Lung microvascular endothelial cell (primary cell): ENCODE measurements at places on chromosomes 1 and 21. TPM values are rescaled to one million over a fixed set of nuclear protein-coding genes. Genes with fewer than 3 reads are reported as not detected.

PIGM gene
- 2.2 and 3.4 TPM in 2 replicates for total RNA-seq

KIF26B gene
- 1.1 and 1.4 TPM in 2 replicates for total RNA-seq

AUNIP gene
- 0.60 and 2.0 TPM in 2 replicates for total RNA-seq

CRNN gene
- total RNA-seq: not detected in 2 replicates

- peak; percentile 78 for DNase-seq
These were observed 28.4 kb downstream of the EXTL2 start for GRCh38 chr1:100866041-100866900.

DNA sequence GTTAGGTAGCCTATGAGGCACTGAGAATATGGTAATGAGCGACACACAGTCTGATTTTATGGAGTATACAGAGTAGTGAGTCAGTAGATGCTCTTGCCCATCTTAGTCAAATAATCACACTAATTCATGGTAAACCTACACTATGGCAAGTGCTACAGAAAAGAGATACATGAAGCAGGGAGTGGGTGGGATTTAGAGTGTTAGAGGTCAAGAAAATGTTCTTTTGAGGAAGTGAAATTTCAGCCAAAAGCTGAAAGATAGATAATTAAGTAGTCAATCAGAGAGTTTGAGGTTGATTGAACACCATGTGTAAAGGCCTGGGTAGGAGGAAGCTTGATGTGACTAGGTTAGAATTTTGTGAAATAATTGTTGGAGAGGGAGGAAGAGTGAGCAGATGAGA is 14.7 kb downstream of the MDM4 start:
- no peak for DNase-seq

DNA sequence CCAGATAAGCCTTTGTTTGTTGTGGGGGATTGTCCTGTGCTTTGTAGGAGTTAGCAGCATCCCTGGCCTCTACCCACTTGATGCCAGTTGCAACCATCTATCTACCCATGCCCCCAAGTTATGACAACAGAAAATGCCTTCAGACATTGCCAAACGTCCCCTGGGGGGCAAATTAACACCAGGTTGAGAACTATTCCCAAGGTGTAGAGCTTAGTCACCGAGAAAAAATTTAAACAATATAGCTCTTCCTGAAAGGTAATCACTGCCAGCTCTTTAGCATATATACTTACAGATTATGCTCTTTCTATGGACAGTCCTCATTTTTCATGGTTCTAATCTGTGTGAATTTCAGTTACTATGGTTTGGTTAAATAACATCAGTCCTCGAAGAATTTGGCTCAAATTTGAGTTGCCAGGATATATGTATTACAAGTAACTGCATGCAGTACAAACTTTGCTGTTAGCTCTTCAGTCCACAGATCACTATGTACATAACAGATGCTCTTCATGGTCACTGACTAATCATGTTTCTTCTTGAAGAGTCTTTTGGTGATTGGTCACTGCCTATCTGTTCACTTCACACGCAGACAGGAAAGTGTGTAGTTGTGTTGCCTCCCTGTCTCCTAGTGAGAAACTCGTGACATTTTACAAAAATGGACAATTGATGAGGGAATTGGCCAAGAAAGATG is 25.2 kb downstream of the MAPKAPK2 start:
- no peak for DNase-seq

GRCh38 chr1:51255331-51255730 is 19.3 kb downstream of the RNF11 start:
- DNase-seq: no peak

GRCh38 chr1:31763671-31764311 is 349 bp downstream of the ADGRB2 start:
- no peak for DNase-seq

- DNase-seq: no peak
These were observed 3.8 kb upstream of the OR2L5 start for GRCh38 chr1:248009681-248010080.

DNA sequence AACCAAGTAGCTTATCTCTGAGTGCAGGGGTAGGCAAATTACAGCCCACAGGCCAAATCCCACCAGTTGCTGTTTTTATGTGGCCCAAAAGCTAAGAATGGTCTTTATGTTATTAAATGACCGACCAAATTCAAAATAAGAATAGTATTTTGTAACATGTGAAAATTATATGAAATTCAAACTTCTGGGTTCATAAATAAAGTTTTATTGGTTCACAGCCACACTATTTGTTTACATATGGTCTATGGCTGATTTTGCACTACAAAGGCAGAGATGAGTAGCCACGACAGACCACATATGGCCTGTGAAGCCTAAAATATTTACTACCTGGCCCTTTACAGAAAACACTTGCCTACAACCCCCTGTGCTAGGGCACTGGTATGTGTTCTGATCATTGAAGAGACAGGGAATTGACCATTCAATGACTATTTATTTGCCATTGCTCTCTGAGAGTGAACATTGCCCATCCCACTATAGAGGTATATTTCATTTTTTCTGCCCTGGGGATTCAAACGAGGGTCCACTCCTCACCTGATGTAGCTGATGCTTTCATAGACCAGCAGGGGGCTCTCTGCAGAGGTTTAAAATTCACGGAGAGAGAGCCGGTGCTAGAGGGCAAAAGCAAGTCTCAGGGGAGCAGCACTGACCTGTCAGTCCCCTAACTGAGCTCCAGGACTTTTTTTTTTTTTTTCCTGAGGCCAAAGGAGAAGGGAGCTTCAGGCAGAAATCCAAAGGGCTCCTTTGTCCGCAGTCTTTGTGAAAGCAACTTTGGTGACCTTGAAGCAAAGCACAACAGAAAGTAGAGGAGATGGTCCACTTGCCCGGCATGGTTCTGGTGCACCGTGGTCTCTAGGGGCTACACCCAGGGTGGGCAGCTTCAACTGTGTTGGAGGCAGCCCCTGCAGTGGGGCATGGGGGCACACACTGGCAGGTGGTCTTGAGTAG is 7.3 kb upstream of the GNL2 start:
- DNase-seq: peak; percentile 48

GRCh38 chr1:51960262-51960661 is 30.2 kb downstream of the RAB3B start:
- no peak for DNase-seq

- no peak for DNase-seq
These were observed 12.4 kb downstream of the IER5 start for GRCh38 chr1:181100934-181101333.

- DNase-seq: peak; percentile 20
These were observed 9.9 kb upstream of the NADK start for GRCh38 chr1:1788136-1788535.

DNA sequence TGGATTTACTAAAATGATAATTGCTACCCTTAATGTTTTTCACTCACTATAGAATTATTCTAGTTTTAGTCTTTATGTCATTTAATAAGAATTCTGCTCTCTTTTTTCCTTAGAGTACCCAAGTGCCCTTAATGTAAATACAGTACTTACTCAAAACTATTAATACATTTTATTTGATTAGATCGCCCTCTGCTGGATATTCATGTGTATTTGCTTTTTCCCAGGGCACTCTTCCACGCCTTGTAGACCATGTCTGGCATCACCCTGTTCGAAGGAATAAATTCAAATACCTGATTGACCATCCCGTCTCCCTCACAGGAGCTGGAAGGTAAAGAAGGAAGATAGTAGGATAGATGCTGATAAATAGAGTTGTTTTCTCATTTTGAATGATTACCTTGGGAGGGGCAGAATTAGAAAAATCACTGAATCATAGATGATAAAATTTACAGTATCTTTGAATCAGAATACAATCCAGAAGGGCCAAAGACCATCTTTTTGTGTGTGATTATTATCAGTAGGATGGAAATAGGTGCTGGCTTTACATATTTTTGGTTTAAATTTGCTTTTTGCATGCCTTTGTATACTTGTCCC is 4.1 kb downstream of the AXDND1 start:
- DNase-seq: peak; percentile 73

DNA sequence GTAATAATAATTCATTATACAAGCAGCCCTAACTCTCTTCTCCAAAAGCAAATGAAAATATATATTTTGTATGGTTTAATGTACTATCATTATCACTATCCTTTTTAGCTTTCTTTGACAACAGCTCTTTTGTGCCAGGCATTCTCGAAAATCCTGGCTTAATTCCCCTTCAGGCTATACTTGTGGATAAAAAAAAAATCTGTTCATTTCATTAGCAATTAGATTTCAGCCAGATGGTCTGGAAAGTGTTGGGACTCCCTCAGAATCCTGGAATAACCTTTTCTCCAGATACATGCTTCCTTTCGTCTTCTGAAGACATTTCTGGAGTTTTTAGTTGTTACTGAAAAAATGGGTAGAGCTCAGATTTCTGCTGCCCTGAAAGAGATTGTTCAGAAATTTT is 83.4 kb upstream of the PLPPR4 start:
- no peak for DNase-seq

- DNase-seq: no peak
These were observed 27.9 kb downstream of the C1orf115 start for GRCh38 chr1:220717800-220718640.

DNA sequence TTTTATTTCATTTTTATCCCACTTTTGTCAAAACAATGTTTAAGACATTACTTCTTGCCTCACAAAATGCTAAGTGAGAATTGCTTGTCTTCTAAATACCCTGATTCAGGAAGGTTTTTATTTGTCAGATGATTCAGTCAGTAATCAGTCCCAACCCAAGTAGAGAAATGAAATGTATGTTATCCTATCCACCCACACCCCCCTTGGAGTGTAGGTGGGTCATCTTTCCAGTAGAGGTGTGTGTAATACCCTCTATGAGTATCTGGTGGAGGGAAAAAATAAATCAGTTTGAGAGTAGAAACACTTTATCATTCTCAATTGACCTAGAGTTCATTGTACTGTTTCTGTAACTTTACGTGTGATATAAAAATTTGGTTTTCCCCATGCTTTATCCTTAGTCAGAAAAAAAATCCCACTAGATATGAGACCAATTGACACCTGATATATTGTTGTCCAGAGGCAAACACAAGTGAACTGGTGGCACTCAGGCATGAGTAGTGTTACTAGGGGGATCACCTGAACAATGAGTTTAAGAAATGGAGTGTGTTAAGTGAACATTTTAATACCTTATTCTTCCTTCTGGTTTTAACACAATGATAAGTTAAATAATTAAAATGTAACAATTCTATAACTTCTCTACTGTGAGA is 153.8 kb upstream of the C1orf105 start:
- no peak for DNase-seq
